ENCODE measurements at places on chromosomes 11 and 22. TPM values are rescaled to one million over a fixed set of nuclear protein-coding genes. Genes with fewer than 3 reads are reported as not detected.

DNA sequence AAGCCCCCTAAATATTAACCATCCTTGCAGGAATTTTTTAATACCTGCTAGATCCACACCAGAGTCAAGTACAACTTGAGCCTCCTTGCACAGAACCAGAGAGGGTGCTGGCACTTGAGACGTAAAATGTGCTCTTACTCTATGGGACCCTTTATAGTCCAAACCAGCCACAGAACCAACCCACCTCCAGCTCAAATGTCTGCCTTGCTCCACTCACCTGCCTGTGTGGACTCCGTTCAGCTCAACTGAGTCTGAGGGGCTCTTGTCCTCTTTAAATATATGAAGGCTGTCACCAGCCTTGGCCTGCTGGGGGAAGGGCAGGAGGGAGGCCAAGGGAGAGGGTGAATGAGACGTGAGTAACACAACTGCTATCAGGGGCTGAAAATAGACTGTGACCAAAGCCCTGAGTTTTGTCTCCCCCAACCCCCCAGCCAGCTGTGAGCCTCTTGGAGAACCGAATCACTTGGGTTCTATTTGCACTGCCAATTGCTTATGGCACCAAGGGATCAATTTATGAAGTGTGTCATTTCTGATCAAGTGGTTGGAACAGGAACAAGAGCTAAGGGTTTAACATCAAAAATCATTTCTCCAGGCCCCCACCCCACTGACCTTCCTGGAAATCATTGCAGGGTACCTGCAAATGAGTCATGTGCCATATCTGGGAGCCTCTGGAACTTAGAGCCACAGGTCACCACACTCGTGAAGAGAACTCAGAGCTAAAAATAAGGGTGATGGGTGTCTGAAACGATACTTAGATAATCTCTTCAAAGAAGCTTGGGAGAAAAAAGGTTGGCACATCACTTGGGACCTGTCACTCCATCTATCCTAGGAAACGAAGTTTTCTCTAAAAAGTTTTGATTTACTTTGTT, at the start of gene CSRP3:
CSRP3 (minus strand) TSS at position 247 of the 869 bp plus-strand sequence. CDS start 9,535 bp downstream, outside the sequence.
- DNase-seq, result no peak

DNA sequence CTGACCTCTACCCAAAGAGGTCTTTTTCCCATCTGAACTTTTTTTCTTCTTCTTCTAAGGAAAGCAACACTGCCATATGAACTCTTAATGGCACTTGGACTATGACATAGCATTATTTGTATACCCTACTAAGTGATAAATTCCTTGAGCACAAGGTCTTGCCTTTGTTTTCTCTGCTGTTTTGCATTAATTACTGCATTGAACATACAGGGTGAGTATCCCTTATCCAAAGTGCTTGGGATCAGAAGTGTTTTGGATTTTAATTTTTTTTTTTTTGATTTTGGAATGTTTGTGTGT, 48.8 kb downstream of the BID start:
- DNase-seq, result no peak

- no peak for DNase-seq
Measured at GRCh38 chr22:27104449-27104848, 447.1 kb downstream of the MIAT start.

DNA sequence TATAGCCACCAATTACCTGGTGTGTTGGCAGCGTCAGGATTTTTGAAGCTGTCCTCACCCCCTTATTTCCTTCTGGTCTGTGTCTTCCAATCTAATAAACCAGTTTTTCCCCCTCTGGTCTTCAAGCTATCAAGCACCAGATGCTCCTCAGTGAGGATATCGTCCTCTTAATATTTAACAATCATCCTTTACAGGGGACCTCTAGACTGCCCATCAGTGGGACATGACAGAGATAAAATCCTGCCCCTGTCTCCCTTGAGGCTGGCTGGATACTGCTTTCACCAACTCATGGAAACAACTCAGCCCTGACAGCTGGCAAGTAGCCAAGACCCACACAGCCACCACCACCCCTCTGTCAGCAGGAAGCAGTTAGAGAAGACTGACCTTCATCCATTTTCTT, 421.0 kb upstream of the API5 start:
- DNase-seq, result no peak

DNA sequence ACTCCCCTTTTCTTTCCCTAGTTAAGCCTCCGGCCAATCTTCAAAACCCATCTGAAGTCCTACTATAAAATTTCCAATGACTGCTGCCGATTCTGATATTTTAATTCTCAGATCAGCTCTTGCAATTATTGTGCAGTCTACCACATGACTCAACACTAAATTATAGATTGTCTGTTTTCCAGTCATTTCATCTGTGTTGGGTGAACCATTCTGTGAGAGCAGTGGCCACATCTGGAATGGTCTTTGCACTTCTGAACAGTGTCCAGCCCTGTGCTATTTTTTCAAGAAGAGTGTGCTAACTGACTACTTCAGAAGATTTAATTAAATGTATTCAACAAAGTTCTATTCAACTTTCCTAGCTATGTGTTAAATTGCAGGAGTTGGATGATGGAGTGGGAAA, 47.2 kb upstream of the MMP7 start:
- no peak for DNase-seq

- no peak for DNase-seq
Measured at GRCh38 chr11:79346021-79346420, 94.8 kb downstream of the TENM4 start.

GRCh38 chr11:130144861-130145281, 14.7 kb upstream of the ST14 start:
- DNase-seq, result no peak

DNA sequence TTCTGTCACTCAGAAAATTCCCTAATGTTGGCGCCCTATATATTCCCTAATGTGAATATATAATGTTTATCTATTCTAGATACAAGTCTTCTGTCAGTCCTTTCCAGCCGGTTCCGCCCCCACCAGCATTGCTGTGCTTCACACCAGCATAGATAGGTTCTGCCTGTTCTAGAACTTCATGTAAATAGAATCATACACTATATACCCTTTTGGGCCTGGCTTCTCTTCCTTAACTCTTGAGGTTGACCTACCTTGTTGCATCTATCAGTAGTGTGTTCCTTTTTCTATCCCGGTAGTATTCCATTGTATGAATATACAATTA, 34.6 kb downstream of the OTOG start:
- DNase-seq, result peak; percentile 37

- peak; percentile 78 for DNase-seq
Measured at GRCh38 chr22:23383491-23384361, 196.4 kb downstream of the IGLL1 start.

- DNase-seq, result no peak
Measured at GRCh38 chr11:43359422-43359818, 700 bp downstream of the TTC17 start.

DNA sequence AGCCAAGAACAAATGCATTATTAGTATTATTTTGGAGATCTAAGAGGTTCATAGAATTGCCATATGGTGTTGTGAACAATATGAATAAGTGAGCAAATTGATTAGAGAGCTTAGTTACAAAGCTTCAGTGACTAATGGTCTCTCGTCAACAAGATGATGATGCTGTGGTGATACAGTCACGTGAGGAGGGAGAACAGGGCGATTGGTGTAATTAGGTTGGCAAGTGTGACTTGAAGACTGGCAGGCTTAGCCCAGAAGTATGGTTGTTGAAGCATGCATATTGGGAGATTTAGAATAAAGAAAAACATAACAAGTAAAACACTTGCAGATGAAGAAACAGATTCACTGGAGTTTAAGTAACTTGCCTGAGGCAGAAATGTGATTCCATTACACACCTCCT, 100.6 kb upstream of the SORL1-AS1 start:
- DNase-seq, result no peak

DNA sequence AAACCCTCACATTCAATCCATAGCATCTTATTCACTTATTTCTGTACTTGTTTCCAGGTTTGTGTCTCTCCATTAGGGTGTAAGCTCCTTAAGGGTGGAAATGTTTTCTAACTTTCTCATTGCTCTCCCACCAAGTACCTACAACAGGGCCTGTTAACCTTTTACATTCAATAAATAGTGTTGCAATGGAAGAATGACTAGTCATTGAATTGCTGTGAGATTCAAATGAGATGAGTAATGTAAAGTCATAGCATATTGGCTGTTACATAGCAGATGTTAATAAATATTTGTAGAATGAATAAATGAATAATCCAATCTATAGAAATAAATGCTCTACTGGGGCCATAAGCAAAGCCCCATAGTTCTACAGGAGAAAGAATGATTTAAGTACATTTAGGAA, 75.4 kb upstream of the DDI1 start:
- DNase-seq, result no peak

DNA sequence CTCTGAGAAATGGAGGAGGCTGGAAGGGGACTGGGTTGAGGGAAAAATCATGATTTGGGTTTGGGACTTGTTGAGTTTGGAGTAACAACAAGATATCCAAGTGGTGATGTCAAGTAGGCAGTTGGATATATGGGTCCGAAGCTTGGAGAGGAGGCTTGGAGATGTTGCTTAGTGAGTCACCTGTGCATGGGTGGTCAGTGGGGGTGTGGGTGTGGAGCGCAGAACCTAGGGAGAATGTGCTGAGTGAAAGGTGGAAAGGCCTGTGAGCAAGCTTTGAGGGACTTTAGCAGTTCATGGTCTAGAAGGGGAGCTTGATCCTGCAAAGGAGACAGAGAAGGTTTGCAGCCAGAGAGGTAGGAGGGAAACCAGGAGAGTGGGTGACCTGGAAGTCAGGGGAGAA, 38.2 kb downstream of the PRDM11 start:
- no peak for DNase-seq

- DNase-seq, result no peak
Measured at GRCh38 chr11:134074346-134074745, 5.5 kb downstream of the JAM3 start.

- DNase-seq, result no peak
Measured at GRCh38 chr11:114073828-114074381, 14.4 kb downstream of the ZBTB16 start.

KCNJ11 gene
- total RNA-seq, result 1.5 TPM

PTPRCAP gene
- total RNA-seq, result 249 TPM

SPI1 gene
- total RNA-seq, result 201 TPM

FGF3 gene
- not detected for total RNA-seq

MUC5B gene
- total RNA-seq, result 0.09 TPM

CREB3L1 gene
- total RNA-seq, result 2.8 TPM

MCHR1 gene
- total RNA-seq, result not detected
